ENCODE measurements at places on chromosomes 7 and 10.

DNA sequence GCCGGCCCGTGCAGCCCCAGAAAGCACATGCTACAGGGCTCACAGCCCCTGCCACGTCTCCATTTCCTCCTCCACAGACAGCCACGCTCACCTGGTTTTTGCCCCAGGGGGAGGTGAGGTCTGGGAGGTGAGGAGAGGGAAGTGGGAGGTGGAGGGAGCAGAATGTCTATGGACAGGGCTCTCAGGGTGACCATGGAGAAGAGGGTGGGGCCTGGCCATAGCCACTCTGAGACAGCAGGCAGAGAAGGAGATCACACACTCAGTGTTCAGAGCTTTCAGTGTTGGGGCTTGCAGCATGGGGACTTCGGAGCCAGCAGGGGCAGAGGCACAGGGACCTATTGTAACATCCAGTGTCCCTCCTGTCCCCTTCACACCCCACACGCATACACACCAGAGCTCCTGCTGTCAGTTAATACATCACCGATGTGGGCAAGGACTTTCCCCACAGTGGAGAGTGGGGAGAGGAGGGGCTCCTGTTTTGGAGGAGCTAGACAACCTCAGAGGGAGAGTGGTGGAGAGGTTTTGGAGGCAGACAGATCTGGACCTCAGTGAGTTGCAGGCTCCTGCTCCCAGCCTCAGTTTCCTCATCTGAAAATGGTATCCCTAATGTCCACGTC lies 14.4 kb downstream of the WDFY4 start:
- DNase-seq, result no peak

DNA sequence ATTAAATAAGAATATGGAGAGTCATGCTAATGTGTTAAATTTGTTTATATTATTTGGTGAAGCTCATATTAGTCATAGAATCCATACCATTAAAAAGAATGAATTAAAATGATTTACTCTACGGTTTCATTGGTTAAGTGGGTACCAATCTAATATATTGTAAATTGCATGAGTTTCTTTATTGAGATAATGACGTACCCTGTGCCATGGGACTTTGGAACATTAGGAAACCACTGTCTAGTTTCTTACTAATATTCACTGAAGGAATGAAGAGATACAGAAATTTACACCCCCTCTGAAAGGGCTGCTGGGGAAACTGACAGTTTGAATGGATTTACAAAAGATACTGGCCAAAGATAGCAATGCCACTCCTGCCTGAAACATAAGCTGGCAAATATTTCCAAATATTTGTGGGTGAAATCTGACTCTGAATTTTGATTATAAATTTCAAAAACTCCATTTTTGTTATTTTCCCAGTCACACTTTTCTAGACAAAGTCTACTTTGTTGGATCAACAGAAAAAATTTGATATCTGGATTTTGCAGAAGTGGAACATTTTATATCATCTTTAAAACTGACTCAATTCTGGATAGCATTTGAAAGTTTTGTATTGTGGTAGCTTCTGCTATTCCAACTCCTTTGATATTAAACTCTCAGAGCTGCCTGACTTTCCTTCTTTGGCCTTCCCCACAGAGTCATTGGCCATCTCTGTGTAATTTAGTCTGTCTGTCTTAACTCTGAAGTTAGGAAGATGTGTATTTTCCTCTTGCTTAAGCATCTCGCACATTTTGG lies 22.3 kb downstream of the MDFIC start:
- DNase-seq, result no peak

- DNase-seq, result peak; percentile 58
Measured at GRCh38 chr7:151597541-151598444, 78.1 kb upstream of the RHEB start.

- peak; percentile 75 for DNase-seq
Measured at GRCh38 chr10:86535132-86535882, 13.7 kb upstream of the WAPL start.

- DNase-seq, result no peak
Measured at GRCh38 chr10:21181451-21181850, 284.3 kb upstream of the NEBL start.

DNA sequence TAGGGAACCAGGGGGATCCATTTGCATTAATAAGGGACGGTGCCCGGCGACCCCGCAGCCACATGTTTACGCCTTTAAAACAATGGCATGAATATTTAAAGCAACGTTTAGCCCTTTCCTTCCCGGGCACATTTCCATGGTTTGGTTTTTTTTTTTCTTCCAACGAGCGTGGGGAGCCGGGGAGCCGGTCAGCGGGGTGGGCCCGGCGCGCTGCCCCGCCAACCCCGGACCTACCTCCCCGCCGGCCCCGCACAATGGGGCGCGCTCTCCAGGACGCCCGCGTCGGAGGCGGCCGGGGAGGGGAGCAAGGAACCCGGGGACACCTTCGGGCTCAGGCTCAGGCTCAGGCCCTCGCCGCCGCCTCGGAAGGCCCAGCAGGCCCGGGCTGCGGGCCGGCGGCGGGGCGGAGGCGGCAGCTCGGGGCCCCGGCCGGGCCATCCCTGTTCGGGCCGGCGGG lies 1.0 kb downstream of the SEPHS1 start:
- DNase-seq, result no peak

GRCh38 chr7:142320883-142321282 lies 63.0 kb upstream of the PRSS58 start:
- DNase-seq, result no peak

DNA sequence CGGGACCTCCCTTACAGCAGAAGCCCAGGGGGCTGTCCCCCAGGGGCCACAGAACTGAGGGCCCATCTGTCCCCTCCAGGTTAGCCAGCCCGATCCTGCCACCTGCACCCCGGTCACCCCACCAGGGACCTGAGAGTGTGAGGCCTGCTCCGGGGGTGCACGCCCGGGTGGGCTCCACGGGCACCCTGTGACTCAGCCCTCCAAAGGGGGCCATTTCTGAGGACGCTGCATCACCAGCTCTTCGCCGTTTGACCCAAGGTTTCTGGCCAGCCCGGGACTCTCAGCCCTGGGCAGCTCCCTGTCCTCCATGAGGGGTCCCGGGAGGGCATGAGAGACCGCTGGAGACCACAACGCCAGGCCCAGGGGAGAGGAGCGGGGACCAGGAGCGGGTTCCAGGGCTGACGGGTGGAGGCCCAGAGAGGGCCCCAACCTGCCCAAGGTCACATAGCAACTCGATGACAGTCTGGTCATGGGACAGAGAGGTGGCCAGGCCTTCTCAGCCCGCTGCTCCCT lies 79.3 kb downstream of the ELFN1 start:
- no peak for DNase-seq

- DNase-seq, result peak; percentile 20
Measured at GRCh38 chr10:19488592-19489280, 327.5 kb upstream of the PLXDC2 start.

DNA sequence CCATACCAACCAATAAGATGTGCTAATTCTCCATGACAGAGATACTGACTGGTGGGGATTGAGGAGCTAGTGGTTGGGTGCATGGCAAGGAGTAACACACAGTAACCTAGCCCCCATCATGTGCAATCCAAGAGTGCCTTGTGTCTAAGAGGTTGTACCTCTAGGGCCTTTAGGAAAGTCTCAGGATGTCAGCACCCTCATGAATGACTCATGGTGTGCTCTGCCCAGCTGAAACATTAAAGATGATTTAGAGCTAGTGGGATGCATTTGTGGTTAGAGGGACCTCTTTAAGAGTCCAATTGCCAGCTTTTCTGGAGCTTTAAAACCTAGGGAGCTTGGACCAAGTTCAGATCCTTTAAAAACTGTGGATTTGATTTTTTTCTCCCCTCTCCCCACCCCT lies 181.1 kb downstream of the HERPUD2 start:
- DNase-seq, result peak; percentile 48

All from trophoblast cell (in vitro differentiated cells and primary cell).